ENCODE measurements at places on chromosomes 11 and 22.
A peak's percentile ranks its signal among the peaks of the same experiment; 100 is the strongest.

GRCh38 chr11:77450227-77450626 lies 23.7 kb downstream of the PAK1 start:
- no peak for DNase-seq

- no peak for DNase-seq
These were observed 1.4 kb downstream of the HBB start for GRCh38 chr11:5225480-5225871.

GRCh38 chr11:24153337-24153736 lies 343.5 kb upstream of the LUZP2 start:
- no peak for DNase-seq

DNA sequence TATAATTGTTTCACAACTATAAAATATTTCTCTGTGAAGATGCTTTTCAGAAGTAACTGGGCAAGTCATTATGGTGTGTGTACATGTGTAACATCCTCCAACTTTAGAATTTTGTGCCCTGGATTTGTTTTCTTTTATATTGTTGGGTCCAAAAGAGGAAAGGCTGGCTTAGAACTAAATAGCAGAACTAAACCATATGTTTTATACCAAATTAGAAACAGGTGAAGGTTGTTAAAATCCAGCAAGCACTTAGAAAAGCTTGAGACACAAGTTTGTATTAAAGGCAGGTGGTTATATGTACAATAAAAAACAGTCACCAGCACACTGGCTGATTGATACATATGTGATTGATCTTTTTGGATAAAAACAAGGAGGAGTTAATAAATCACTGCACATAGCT lies 158.5 kb downstream of the WNT11 start:
- peak; percentile 54 for DNase-seq

- peak; percentile 69 for DNase-seq
These were observed 11.0 kb upstream of the PLAAT2 start for GRCh38 chr11:63573881-63574855.

DNA sequence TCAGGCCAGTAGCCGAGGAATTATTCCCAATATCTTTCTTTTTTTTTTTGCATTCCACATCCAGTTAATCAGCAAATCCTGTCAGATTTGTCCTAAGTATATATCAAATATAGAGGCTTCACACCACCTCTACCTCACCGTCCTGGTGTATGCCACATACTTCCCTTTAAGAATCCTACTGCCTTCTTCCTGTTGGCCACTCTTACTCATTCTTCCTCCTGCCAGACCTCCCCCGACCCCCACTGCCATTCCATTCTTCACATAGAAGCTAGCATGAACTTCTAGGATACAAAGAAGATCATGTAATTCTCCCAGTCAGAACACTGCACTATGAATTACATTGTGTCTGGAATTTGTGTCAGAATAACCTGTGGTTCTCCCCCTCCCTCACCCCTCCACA lies 89.5 kb downstream of the TRIM44 start:
- DNase-seq, result no peak

GRCh38 chr11:76124905-76125770 lies 81.2 kb downstream of the WNT11 start:
- no peak for DNase-seq

- DNase-seq, result no peak
These were observed 9.0 kb downstream of the MAP6 start for GRCh38 chr11:75659836-75660235.

GRCh38 chr11:102664001-102664752 lies 39.0 kb upstream of the MMP20 start:
- DNase-seq, result no peak

DNA sequence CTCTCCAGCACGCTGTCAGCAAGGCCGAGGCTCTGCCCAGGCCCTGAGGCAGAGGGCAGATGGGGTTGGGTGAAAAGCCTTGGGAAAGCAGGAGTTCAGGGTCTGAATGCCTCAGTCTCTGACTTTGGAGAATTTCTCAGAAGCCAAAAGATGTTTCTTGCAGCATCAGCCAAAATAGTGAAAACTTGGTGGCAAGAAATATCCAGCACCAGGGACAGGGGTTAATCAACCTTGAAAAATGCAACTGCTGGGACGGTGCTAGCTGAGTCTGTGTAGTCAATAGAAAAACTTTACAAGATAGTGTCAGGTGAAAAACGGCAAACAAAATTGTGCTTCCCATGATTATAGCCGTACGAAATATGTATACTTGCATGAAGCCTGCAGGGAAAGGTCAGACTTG lies 1.4 kb upstream of the ABCC8 start:
- DNase-seq, result no peak

- DNase-seq, result no peak
These were observed 72.1 kb upstream of the OR5AK2 start for GRCh38 chr11:56916587-56916986.

DNA sequence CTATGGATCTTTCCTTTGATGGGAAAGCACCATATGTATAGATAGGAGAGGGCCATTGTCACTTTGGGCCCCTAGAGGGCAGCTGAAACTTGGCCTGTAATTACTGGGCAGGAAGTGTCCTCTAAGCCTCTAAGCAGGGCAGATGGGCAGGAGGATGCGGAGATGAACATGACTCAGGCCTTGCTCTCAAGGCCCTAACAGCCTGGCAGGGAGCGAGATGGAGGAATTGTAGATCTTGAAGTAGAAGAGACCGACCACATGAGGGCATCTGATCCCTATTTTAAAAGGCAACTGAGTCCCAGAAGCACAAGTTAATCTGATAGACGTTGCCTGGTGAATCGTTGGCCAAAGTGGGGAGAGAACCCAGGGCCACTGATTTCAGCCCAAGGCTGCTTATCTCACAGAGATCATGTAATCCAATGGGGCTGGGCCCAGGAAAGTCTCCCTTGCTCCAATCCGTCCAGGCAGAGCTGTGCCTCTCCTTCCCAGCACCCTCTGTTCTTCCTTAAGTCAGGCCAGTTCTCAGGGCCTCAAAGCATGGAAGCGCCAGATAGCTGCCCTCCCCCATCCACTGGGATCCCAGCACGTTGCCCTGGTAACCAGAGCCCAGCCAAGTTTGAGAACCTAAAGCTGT lies 2.5 kb upstream of the SEPTIN3 start:
- DNase-seq, result peak; percentile 93

DNA sequence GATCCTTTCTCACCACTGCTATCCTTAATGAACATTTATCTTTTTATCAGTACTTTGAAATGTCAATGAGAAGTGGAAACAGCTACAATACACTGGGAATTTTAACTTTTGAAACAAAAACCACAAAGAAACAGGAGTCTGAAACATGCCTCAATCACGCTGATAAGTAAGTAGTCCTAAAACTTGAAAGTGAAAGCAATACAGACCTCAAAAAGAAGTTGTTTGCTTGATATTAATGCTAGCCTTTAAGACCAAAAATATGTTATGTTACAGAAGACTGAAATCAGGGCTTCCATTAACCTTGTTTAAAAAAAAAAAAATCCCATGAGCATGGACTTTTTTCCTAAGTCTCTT lies 21.3 kb downstream of the PHF21A start:
- DNase-seq, result no peak

DNA sequence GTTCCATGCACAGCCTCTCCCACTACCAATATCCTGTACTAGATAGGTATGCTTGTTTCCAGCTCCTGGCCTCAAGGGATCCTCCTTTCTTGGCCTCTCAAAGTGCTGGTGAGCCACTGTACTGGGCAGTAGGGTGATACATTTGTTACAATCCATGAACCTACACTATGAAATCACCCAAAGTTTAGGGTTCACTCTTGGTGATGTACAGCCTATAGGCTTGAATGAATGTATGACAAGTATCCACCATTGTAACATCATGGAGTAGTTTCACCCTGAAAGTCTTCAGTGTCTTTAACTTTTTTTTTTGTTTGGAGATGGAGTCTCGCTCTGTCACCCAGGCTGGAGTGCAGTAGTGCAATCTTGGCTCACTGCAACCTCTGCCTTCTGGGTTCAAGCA lies 31.8 kb downstream of the TRIOBP start:
- DNase-seq, result no peak

DNA sequence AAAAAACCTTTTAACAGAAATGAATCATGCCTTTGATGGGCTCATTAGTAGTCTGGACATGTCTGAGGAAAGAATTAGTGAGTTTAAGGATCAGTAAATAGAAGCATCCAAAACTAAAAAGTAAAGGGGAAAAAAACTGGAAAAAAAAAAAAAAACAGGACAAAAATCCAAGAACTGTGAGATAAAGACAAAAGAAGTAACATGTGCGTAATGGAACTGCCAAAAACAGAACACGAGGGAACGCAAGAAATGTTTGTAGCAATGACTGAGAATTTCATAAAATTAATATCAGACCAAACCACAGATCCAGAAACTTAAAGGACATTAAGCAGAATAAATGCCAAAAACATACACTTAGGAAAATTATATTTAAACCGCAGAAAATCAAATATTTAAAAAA lies 77.4 kb downstream of the MS4A13 start:
- DNase-seq, result no peak

GRCh38 chr11:44308923-44309477 lies 939 bp downstream of the ALX4 start:
- peak; percentile 47 for DNase-seq

DNA sequence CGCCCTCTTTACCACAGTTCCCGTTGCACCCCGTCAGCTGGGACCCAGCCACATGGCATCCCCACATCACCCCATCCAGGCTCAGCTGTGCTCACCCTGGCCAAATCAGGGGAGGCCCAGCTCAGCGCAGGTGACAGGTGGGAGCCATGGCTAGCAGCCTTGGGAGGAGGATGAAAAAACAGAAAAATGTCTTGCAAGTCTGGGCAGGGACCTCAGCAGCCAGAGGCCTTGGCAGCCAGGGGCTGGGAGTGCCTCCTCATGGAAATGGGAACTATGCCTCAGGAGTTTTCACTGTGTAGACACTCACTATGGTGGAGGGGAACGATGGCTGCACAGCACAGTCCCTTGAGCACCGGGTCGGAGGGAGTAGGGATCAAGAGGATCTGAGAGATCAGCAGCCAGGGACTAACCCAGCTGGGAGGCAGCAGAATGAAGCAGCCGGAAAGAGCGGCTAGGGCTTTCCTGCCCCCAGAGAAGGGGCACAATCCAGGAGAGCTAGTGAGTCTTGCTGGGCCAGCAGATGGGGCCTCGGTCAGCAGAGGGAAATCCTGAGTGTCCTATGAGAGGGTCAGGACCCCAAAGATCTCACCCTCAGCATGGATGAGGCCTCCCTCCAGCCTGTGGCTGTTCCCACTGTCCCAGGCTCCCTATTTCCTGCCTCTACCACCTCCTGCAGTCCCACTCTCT lies 6.2 kb upstream of the FTH1 start:
- DNase-seq, result no peak

GRCh38 chr11:88348870-88349269 lies 11.3 kb upstream of the CTSC start:
- DNase-seq, result no peak

GRCh38 chr11:1387961-1388762 lies 1.6 kb upstream of the BRSK2 start:
- DNase-seq, result no peak

GRCh38 chr11:78078218-78079167 lies 1.2 kb downstream of the NDUFC2 start:
- DNase-seq, result no peak

DNA sequence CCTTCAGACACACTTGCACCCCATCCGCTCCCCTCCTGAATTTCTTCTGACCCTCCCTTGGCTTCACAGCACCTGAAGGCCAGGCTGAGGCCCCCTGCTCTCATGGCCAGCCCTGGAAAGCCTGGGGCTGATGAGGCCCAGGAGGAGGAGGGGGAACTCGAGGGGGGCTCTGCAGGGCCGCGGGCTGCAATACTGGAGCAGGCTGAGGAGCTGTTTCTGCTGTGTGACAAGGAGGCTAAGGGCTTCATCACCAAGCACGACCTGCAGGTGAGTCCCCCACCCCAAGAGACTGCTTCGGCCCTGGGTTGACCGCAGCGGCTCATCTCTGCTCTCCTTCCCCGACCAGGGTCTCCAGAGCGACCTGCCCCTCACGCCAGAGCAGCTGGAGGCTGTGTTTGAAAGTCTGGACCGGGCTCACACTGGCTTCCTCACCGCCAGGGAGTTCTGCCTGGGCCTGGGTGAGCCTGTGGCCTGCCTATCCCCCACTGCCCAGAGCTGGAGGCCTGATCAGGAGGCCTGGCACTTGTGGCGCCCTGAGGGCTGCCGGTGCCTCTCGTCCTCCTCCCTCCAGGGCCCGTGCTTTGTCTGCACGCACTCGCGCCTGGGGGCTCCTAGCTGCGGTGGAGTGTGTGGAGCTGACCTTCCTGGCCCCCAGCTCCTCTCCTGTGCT lies 922 bp downstream of the CRACR2B start:
- DNase-seq, result no peak

GRCh38 chr11:111549869-111550203 lies 9.3 kb downstream of the LAYN start:
- no peak for DNase-seq

GRCh38 chr22:46233231-46233630 lies 16.9 kb downstream of the CDPF1 start:
- DNase-seq, result peak; percentile 26

- no peak for DNase-seq
These were observed 10.6 kb downstream of the LIMK2 start for GRCh38 chr22:31222736-31223135.

- DNase-seq, result no peak
These were observed 146.1 kb downstream of the LDLRAD3 start for GRCh38 chr11:36089920-36090319.

GRCh38 chr11:83187465-83187864 lies 6.0 kb upstream of the ANKRD42 start:
- no peak for DNase-seq

DNA sequence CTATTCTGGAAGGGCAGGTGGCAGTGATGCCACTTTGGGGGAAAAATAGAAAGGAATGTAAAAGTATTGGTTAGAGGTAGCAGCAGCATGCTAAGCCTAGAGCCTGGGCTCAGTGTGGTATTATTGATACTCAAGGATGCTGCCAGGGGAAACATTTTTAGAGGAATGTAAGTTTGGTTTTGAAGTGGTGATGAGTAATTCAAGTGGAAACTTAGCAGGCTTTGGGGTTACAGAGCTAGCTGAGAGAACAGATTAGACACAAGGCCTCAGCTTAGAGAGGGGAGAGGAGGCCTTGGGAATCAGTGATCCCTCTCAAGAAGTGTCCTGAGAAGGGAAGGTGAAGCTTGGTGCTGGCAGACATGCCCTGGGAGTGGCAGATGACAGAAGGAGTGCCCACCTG lies 32.9 kb upstream of the DDI1 start:
- peak; percentile 62 for DNase-seq

DNA sequence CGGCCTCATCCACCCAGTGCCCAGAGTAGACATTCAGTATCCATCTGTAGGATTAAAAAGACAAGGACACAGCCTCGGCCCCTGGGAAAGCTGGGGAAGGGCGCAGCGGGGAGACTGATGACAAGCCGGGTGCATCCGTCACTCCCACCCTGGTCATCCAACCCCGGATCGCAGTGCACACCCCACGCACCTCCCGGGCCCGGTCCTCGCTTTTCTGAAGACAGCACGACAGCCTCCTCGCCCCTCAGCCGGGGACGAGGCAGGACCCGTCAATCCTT lies 1.1 kb downstream of the FCHSD2 start:
- DNase-seq, result no peak

DNA sequence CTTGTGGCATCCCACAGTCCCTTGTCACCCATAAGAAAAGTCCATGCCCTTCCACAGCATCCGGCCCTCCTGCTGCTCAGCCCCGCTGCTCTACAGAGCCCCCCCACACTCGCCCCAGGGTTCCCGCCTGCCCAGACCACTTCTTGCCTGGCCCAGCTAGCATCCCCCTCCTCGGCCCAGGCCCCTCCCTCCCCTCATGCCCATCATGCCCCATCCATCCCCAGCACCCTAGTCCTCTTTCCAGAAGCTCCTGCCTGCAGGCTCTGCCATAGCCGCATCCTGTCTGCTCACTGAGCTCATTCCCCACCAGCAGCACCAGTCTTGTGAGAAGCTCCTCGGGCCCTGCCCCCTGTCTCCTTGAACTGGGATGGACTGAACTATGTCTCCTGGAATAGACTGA lies 54.4 kb downstream of the LINC01488 start:
- no peak for DNase-seq
